ENCODE measurements at places on chromosomes 12 and 14. TPM values are rescaled to one million over a fixed set of nuclear protein-coding genes. Genes with fewer than 3 reads are reported as not detected.

GRCh38 chr14:103408491-103409155, 23.4 kb downstream of the MARK3 start:
- no peak for DNase-seq

DNA sequence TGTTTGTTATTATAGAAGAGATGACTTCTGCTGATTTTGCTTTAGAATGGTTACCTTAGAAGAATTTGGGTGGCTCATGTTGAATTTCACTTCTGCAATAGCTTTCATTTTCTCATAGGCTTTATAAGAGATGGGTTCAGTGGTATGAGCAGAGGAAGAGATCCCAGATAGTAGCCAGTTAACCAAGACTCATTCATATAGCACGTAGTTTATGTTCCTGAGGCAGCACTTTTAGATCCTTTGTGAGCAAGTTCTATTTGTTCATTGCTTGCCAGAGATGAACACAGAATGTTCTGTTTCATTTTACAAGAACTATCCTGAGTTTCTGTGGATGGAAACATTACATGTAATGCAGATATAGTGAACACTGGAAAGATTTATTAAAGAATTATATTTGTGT, 32.2 kb downstream of the RAB21 start:
- DNase-seq, result no peak

DNA sequence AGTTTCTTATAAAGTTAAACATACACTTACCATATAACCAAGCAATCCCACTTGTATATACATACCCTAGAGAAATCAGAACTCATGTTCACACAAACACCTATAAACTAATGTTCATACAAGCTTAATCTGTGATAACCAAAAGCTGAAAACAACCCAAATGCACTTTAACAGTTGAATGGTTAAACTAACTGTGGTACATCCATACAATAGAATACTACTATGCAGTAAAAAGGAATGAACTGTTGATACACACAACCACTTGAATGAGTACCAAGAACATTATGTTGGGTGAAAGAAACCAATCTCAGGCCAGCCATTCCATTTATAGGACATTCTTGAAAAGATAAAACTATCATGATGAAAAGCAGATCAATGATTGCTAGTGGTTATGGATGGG, 427.6 kb downstream of the DPF3 start:
- DNase-seq, result no peak

- DNase-seq, result no peak
Observed at GRCh38 chr12:77993658-77994057, 163.0 kb downstream of the NAV3 start.

DNA sequence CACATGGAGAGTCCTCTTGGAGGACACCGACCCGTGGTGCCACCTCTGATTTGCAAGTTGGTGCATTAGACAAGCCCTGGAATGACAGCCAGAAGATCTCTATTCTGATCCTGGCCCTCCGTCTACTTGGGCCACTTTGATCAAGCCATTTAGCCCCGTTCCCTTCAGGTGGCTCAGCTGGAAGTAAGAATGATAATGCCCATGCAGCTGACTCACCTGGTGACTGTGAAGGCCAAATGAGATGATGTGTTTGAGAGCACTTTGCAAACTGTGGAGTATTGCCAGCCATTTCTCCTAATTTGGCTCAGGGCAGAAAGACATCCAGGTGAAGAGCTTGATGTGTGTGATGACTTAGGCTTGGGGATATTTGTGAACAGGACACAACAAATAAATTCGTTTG, 165.9 kb downstream of the ETV6 start:
- no peak for DNase-seq

GRCh38 chr14:102182190-102182589, 42.5 kb downstream of the WDR20 start:
- no peak for DNase-seq

DNA sequence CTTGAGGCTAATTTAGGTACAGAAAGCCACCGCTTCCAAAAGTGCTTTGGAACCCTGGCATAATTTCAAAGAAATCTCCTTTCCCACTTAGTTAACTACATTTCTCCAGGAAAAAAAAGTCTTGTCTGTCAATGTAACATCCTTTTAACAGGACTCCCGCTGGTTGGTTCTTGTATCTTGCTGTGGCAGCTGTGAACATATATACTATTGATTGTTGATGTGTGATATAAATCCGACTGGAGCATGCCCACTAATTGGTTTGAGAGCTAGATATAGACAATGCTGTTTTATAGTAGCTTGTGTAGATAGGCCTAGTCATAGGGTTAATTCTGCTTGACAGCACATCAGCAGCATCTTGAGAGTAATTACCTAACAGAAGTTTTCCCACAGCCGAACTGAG, 89.6 kb downstream of the MSRB3 start:
- no peak for DNase-seq

GRCh38 chr14:36823651-36824050, 162.0 kb downstream of the PAX9 start:
- DNase-seq, result no peak

- DNase-seq, result peak; percentile 61
Observed at GRCh38 chr12:84913129-84913515, 523 bp upstream of the SLC6A15 start.

DNA sequence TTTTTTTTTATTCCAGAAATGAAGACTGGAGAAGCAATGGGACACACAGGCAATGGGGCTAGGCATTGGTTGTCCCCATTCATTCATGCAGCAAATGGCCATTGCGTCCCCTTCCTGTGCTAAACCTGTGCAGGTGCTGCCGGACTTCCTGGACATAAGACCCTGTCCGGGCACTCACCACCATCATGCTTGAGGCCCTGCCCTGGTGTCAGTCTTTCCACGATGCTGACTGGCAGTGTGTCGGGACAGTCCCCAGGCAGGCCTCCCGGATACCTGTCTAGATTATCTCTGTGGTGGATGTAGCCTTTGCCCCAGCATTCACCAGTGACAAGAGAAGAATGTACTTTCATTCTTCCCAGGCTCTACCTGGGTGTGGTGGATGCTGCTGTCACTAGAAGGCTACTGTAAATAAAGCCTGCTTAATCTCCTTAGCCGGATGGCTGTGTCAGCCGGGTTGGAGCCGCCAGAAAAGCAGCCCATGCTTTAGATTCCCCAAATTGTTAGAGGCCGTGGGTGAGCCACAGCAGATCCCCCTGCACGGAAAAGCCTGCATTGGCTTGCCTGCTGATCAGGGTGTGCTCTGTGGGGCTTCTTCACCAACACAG, 94.5 kb upstream of the PARP11 start:
- DNase-seq, result peak; percentile 31

DNA sequence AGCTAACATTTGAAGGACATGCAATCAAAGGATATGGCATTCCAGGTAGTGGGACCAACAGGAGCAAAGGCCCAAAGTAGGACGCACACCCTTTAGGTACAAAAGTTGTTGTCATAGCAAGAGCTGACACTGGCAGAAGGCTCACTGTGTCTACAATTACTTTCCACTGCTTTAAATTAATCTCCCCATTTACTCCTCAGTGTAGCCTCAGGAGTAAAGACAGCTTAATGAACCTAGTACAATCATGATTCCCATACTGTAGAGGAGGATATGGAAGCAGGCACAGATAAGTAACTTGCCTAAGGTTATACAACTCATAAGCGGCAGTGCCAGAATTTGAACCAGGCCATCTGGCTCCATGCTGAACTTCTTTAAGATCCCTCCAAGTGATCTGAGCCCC, 212.9 kb upstream of the SFSWAP start:
- no peak for DNase-seq

DNA sequence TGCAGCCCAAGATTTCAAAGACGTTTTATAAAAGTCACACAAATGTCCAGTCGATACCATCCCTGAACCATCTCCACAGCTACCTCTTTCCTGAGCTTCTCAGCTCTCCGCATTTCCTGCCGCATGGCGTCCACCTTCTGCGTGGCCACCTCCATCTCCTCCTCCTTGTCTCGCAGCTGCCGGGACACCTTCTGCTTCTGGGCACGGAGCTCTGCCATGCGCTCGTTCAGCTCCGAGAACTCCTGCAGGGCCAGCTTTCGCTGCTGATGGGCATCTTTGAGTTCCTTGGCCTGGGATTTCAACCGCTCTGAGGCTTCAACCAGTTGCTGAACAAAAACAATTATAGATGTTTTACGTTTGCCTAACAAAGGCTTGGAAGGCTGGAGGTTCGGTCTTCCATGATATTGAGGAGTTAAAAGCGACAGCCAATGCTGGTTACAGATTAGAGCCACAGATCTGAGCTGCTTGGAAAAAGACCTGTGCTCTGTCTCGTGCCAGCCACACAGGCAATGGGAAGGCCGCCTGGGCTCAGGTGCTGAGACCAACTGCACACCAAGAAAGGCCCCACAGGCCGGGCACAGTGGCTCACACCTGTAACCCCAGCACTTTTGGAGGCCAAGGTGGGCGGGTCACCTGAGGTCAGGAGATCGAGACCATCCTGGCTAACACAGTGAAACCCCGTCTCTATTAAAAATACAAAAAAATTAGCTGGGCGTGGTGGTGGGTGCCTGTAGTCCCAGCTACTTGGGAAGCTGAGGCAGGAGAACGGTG, 49.6 kb downstream of the AMN start:
- no peak for DNase-seq

- peak; percentile 86 for DNase-seq
Observed at GRCh38 chr14:23153851-23154796, 29.3 kb downstream of the SLC7A8 start.

- DNase-seq, result no peak
Observed at GRCh38 chr14:99575043-99576023, 28.7 kb downstream of the CCDC85C start.

OR11G2 gene
- total RNA-seq, result not detected

PRH2 gene
- total RNA-seq, result not detected

TBX3 gene
- total RNA-seq, result 0.07 TPM

SETD1B gene
- 40.4 TPM for total RNA-seq

ZNF219 gene
- 84.5 TPM for total RNA-seq

SNRPF gene
- 77.1 TPM for total RNA-seq

IFNG-AS1 gene
- not detected for total RNA-seq

ERP27 gene
- not detected for total RNA-seq

PLBD1 gene
- total RNA-seq, result 15.2 TPM

KITLG gene
- total RNA-seq, result 12.1 TPM

KIF21A gene
- 17.4 TPM for total RNA-seq

NPFF gene
- not detected for total RNA-seq

Measured in H9 (cell line).